ENCODE measurements at places on chromosomes 7 and 10. TPM values are rescaled to one million over a fixed set of nuclear protein-coding genes. Genes with fewer than 3 reads are reported as not detected.
A peak's percentile ranks its signal among the peaks of the same experiment; 100 is the strongest.

DNA sequence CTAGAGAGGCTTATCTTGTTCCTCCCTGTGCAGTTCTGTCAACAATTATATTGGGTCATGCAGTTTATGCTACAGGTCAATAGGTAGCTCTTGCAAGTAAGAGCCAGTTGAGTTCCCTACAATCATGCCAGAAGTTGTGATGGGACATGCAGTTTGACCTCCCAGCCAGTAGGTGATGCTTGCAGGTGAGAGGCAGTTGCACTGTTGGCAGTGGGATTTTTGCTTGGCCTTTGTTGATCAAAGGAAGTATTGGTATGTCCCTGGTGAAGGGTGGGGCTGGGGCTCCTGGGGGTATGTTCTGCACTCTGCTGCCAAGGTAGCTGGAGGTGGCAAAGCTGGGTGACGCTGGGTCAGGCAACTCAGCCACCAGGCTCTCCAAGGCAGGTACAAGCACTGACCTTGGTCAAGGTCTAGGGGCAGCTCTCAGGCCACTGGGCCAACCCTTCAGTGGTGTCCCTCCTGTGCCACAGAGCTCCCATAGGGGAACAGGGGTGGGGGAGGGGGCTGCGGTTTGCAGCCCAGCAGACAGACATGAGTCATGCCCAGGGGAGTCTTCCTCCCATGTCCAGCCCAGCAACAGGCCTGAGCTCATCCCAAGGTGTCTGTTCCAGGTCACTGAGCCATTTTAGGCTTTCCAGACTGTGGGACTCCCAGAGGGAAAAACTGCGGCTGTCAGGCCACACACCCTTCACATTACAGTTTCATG, 43.3 kb downstream of the MEOX2 start:
- no peak for DNase-seq

- DNase-seq = no peak
Measured at GRCh38 chr10:98963608-98964007, 272.0 kb downstream of the HPSE2 start.

DNA sequence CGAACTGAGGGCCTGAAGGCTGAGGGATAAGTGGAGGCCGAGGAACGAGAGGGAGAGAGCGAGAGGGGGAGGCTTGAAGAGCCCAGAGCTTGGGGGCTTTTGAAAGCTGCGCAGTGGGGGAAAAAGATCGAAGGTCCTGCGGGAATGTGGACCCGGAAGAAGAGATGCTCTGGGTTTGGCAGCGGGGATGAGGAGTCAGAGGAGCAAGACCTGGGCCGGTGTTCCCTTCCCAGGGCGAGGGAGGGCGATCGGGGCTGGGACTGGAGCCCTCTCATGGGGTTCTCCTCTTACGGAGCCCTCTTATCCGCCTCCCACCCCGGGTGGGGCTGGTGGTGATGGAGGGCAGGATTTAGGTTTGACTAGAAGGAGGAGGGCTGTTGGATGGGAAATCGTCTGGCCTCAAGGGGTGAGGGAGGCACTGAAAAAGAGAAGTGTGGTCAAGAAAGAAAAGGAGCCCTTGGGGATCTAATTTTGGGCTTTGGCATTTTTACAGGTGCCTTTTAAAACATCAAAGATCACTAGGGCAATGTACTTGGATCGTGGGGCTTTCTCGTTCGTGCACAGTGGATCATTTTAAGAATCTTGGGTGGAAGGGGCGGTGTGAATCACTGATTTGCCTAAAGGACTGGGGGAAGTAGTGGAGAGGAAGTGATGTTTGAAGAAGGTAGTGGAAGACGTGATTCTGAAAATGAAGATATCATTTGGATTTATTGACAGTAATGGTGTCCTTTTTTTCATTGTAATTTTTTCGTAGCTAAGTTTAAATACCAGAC, 637 bp downstream of the SAMD8 start:
- DNase-seq = peak; percentile 80

TMEM196 gene
- not detected for total RNA-seq

Measured in neural progenitor cell (in vitro differentiated cells).